ENCODE measurements at places on chromosomes 16 and 17.

- no peak for DNase-seq
Measured at GRCh38 chr17:279331-279730, 73.3 kb downstream of the RPH3AL start.

DNA sequence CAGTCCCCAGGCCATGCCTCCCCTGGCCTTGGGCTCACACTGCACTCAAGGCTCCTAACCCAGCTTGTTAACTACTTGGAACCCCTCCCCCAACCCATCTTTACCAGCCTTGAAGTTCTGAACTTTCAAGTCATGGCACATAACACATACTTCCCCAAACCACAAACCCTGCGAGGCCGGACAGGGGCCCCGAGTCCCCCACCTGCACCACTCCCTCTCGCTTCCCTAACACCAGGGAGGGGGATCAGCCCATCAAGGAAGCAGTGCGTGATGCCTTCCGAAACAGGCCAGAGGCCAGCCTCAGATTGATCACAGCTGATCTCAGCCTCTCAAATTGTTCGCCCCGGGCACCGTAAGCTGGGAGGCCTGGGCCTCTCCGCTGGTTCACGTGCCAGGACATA, 3.0 kb upstream of the NLRC3 start:
- DNase-seq = no peak

DNA sequence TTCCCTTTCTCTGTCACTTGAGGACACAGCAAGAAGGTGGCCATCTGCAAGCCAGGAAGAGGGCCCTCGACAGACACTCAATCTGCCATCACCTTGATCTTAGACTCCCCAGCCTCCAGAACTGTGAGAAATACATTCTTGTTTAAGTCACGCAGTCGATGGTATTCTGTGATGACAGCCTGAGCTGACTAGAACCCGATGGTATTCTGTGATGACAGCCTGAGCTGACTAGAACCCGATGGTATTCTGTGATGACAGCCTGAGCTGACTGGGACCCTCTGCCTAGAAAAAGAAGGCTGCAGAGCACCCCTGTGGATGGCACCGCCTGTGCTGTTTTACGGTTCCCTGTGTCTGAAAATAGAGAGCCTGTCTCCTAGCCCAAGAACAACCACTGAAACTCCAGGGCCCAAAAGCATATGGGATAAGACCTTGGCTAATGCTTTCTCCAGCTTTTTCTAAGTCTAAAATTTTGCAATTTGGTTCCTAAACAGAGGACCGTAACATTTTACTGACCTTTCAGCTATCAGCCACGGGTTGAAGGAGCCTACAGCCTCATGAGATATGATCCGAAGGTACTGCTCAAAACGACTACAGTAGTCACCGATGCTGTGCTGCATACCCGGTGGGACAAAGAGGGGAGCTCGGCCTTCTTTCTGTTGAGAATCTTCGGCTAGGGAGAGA, 33.1 kb upstream of the PITPNM3 start:
- no peak for DNase-seq

GRCh38 chr17:50523208-50523607, 9.3 kb upstream of the EPN3 start:
- no peak for DNase-seq

DNA sequence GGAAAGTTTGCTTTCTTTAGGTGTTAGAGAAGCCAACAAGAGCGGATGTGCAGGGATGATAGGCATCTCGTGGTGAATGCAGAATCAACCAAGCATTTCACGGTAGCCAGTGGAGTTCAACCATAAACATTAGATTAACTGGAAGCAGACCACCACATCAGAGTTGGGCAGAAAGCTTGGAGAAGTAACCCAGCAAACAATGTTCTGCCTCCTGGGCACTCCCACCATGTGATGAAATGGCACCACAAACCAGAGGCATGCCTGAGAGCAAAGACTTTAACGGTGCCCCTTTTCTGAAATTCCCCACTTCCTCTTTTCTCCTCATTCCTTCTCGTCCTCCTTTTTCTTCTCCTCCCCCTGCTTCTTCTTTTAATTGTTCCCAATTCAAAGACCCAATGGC, 193.5 kb upstream of the ANKFN1 start:
- DNase-seq = no peak

- DNase-seq = peak; percentile 64
Measured at GRCh38 chr16:46748775-46749705, 896 bp upstream of the MYLK3 start.
